BE2C (cell line): ENCODE measurements at places on chromosomes 2 and 18.

- DNase-seq: peak; percentile 88
Observed at GRCh38 chr2:191247381-191248057, 2.3 kb downstream of the MYO1B start.

- no peak for DNase-seq
Observed at GRCh38 chr2:24779116-24779515, 14.1 kb downstream of the PTRHD1 start.

GRCh38 chr18:9735879-9736278, 27.8 kb downstream of the RAB31 start:
- DNase-seq: no peak

GRCh38 chr2:105522645-105523044, 123.8 kb upstream of the FHL2 start:
- DNase-seq: no peak

DNA sequence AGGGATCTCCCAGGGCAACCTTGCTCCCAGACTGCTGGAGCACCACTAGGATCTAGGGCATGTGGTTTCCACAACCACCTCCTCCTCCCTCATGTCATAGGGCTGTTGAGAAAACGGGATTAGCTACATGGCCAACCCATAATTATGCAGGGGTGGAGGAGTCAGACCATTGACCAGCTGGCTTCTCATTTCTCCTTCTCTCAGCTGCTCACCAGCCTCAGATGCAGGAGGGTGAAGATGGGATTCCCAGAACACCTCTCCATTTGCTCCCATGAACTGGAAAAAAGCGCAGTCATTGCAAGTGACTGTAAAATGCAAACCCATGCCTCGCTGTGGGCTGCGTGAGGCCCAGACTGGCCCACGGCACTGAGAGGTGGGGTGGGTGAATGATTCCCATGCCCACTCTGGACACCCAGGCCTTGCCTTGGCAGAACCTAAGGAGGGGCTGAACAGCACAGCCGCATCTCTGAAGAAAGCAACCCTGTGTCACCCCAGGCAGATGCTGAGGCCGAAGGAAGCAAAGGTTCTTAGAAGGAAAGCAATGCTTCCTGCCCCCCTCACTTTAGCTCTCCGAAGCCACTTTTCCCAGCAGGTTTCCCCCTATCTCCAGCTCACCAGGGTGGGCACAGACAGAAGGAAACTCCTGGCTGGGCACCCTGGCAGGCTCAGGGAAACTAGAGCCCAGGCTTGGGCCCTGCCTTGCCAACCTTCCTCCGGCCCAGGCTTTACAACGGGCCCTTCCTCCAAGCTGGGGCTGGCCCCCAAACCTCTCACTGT, 69.6 kb upstream of the RTN4 start:
- DNase-seq: no peak

DNA sequence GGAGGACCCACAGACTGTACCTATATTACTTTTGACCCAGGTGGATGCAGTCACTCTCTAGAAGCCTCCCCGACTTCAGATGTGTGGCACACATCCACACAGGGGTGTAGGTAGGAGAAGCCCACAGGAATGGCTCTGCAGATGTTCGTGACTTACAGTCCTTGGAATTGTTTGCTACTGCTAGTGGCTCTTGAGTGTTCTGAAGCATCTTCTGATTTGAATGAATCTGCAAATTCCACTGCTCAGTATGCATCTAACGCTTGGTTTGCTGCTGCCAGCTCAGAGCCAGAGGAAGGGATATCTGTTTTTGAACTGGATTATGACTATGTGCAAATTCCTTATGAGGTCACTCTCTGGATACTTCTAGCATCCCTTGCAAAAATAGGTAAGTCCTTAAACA, 605 bp downstream of the SLC9A4 start:
- no peak for DNase-seq

DNA sequence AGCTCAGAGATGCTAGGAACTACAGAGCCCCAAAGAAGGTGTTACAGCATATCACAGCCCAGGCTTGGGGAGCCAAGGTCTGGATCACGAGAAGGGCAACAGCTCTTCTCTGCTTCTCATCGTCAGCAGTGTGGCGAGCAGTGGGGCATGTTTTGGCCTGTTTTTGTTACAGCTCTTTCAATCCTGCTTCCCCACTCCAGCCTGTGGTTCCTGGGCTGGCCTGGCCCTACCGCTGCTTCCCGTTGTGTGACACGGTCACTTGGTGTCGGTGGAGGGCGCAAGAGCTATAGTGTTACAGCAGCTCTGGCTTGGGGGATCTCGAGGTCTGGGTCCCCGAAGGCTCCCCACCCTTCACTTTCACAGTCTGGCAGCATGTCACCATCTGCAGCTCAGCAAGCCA, 870.2 kb downstream of the CBLN2 start:
- DNase-seq: no peak

DNA sequence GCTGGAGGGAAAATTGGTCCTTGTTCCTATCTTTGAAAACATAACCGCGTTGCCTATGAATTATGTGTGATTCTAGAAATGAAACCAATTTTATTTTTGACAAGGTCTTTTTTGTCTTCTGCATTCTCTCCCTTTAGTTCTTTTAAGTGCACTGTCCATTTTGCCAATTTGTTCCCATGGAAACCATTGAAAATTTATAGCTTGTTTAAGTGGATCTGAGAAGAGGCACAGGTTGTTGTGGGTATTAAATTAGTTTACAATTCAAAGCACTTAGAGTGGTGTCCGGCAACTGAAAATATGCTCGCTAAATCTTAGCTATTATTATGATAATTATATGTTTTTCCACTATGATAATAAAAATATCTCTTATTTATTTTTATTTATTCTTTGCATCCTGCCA, 107.5 kb upstream of the FSHR start:
- no peak for DNase-seq

DNA sequence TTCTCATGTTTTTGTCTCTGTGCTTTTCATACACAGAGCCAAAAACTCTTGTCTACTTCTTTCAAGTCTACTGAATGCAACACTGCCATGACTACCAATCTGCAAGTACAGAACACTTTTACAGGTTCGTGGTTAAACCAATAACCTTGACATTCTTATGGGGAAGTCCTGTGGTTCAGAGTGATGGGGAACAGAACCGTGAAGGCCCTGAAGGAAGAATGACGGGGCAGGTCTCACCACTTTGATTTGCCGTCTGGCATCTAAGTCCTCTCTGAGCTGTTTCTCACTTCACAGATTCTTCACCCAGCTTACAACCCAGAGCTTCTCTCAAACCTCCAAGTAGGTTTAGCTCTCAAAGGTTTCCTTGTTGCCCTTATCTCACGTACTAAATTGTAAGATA, 117.5 kb upstream of the SNTG2 start:
- no peak for DNase-seq

DNA sequence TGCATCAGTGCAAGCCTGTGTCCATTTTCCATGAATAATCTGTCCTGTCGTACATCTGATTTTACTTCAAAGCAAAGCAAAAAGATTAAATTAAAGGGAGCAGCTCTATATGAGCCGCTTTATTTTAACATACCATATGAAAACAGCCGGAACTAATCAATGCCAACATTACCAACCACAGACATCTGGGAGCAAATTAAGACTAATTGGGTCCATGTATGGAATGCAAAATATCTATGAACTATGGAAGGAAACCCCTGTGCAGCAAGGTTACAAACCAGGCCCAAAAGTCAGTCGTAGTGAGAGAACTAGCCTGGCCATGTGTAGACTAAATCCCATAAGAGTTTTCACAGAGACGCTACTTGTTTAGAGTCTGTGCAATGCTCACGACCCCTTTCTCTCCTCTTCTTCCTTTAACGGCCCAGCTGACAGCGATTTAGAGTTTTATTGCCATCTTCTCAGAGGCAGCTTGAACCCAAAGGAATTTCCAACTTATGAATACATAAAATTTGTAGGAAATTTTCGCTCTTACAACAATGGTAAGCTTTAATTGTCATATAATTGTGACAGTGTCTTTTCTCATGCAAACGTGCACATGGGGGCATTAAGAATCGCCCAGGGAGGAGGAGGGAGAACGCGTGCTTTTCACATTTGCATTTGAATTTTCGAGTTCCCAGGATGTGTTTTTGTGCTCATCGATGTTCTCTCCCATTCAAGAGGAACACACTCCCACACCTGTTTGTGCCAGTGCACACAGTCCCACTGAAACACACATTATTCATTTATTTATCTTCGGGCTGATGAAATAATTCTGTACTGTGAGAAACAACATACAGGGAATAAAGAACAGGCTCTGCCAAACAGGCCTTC, 52.9 kb upstream of the RPL31 start:
- DNase-seq: no peak

GRCh38 chr2:46142546-46143428, 154.4 kb upstream of the EPAS1 start:
- DNase-seq: no peak

GRCh38 chr2:165743442-165743841, 50.6 kb downstream of the GALNT3 start:
- no peak for DNase-seq

GRCh38 chr2:226655871-226656270, 143.7 kb downstream of the IRS1 start:
- no peak for DNase-seq

DNA sequence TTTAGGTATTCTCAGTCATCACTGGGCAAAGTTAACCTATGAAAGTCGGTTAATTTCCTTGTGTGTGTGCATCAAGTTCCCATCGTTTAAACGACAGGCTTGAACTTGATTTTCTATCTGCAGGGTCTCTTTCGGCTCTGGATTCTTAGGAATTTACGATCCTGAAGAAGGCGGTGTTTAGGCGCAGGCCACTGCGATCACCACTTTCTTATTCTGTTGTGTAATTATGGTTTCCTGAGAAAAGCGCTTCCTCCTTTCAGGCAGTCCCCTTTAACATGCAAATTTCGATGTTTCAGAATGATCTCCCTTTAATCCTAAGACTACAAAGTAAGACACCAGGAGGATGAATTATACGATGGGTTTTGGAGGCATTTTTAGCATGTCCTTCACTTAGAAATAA, 27.9 kb upstream of the MBP start:
- DNase-seq: no peak

DNA sequence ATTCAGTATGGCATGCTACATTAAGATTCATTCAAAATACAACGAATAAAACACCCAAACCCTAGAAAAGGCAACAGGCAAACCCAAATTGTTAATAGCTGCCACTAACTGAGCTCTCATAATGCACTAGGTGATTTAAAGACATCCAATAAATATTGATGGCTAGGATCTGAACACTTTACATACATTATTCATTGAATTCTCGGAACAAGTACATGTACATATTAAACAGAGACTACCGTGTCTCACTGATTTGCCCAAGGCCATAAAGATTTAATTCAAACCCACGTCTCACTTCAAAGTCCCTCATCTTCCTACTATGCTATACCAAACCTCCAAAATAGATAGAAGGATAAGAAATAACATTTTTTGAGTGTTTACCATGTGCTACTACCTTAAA, 42.1 kb downstream of the THOC1 start:
- no peak for DNase-seq

DNA sequence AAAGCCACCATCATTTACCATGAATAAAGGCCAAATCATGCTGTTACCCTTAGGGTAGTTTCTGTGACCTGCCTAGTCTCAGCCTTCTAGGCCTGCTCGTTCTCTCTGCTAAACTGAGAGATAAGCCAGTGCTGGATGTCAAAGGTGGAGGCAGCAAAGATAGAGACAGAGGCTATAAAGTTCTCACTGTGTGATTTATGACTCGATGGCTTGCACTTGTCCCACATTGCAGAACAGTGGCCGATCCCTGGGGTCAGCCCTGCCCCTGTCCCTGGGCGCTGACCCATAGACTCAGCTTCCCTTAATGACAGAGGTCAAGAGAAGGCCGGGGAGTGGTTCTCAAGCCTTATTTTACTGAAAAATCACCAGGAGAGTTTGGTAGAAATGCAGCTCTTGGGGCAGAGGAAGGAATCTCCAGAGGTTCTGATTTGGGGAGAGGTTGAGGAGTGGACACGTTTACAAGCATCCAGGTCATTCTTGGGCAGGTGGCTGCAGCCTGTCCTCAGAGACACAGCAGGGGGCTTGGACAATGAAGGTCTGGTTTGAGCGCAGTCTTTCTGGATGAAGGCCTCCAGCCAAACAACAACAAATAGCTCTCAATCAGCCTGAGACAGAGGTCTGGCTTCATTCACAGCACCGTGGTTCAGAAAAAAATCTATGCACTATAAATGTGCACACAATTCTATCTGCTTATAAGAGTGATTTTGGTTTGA, 143.5 kb downstream of the ACKR3 start:
- DNase-seq: no peak

DNA sequence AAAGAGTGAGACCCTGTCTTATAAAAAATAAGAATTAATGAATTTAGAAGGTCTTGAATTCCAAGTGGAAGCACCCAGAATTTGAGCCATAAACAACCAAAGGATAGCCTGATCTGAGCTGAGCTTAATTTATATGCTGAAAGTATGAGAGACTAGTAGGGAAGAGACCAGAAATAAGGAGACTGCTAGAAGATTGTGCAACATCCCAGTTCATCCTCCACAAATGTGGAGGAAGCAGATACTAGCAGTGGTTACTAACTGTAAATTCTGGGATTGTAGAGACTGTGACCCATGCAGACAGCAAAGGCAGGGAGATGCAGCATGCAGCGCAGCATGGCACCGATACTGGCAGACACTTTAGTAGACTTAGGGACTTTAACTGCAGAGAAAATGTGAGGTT, 1.5 kb upstream of the SULT1C2 start:
- DNase-seq: no peak

GRCh38 chr2:215498431-215498830, 62.6 kb upstream of the FN1 start:
- DNase-seq: no peak

DNA sequence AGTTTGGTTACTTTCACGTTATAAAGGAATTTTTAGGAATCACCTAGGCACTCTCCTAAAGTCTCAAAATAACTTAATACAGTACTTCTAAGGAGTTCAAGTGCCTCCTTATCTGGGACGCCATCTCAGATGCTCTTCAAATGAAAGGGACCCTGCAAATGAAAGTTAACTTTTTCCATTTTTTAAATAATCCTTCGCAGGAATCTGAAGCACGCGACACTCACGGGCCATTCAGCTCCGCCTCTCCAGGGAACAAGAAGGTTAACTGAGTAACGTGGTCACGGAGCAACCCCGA, 537 bp upstream of the ZC3H15 start:
- no peak for DNase-seq

DNA sequence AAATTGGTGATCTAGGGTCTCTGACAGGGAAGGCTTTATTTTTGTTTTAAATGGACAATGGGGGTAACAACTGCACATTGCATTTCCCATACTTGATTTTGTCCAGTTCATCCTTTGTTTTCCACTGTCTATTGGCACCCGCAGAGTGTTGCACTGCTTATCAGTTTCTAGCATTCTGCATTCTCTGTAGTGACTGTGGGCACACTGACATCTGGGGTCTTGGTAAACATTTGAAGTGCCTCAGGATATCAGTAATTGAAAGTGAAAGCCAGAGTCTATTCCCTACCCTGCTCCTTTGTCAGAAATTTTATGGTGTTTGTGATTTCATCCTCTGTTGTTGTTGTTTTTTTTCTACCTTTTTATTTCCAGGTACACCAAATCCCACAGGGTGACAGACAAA, 132.1 kb upstream of the EPC2 start:
- no peak for DNase-seq
